Thymus (tissue), 14 donors: ENCODE measurements at places on chromosomes 6 and 20.

GRCh38 chr20:18154342-18154741 lies 16.7 kb downstream of the KAT14 start:
- no peak for DNase-seq

DNA sequence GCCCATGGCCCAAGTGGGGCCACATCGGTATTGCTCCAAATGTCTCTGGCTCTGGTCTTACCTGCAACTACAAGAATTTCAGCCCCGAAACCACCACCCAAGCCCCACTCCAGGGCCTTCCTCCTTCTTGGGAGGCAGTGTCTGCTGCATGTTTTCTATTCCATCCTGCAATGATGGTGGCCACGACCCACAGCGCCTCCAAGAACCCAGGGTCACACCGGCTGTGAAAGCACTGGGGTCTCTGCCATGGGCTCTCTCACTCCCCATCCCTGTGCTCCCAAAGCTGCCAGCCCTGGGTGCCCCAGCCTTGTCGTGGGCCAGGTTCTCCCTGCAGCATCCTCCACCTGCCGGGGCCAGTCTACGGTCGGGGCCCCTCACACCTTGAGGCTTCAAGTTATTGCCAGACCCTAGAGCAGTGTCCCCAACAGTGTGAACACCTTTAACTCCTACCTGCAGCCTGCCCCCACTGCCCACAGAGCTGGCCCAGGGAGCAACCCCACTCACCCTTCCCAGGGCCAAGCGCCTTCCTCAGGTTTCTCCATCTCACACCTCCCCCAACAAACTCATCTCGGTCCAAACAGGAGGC lies 115.4 kb downstream of the JPH2 start:
- DNase-seq, result no peak

DNA sequence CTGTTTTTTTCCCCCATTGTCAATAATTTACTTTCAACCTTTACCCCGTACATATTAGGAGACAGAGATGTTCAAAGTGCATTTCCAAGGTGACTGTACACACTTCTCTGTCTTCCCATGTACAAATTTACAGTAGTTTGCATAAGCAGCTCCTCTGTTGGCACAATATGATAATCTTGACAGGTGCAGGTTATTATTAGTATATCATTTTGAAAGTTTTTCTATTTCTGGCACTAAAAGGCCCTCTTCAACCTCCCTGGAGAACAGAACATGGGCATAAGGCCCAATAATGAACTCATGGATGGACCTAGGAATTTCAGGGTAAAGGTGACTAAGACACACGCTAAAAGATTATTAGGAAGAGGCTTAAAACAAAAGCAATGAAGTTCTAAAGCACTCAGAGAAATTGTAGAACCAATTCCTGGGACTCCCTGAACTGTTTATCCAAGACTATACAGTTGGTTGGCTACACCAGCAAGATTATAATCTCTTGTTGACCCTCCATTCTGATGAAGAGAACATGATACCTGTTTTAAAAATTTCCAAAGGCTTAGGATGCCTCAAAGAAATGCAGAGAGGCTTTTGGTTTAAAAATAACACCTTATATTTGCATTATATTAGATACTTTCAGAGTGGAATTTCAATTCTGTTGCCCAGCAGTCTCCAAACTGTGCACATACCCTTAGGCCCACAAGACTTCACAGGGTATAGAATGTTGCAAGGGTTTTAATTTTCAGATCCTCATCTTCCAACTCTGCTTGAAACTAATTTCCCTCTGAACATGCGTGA lies 1.1 kb downstream of the AIG1 start:
- DNase-seq, result no peak

GRCh38 chr20:59772373-59772705 lies 161.1 kb downstream of the SYCP2 start:
- DNase-seq, result no peak

GRCh38 chr6:156688620-156688971 lies 88.6 kb upstream of the ARID1B start:
- DNase-seq, result no peak

DNA sequence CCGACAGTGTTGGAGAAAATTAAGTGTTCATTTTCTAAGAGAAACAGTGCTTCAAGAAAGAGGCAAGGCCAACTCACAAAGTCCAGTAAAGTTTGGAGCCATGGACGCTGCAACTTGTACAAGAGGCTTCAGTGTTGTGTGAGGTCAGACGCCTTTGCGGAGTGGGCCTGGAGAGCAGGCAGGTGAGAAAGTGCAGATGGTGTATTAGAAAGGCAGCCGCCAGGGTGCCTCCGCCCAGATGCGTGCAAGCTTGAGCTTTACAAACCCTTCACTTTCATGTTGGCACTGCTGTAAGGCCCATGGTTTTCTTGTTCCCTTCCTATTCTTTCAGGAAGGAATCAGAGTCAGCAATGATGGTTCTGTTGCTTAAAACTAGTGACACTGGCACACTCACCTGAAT lies 25.4 kb upstream of the EXOC2 start:
- DNase-seq, result no peak

DNA sequence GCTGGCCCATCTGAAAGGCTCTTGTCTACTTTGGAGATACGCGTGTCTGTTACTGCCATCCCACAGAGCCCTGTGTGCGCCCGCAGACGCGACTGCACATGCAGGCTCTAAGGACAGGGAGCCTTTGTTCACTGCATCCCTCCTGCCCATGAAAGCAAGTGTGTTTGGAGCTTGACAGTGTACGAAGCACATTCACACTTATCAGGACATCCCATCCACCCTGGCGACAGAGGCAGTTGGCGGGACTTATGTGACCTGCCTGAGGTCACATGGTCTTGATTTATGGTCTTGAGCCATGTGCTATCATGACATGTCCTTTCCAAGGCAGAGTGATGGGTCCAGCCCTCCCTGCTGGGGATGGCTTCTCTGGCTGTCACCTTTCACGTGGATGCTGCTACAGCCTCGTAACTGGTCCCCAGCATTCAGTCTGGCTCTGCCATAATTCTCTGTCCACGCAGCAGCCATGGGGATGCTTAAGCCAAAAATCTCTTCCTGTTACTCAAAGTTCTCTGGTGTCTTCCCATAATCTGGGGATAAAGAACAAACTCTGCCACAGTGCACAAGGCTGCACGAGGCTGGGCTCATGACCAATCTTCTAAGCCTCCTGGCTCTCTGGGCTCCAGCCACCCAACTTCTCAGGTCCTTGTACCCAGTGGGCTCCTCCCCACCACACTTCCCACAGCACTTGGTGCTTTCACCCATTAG lies 36.3 kb upstream of the FAM83D start:
- no peak for DNase-seq

- DNase-seq, result no peak
These were observed 11.5 kb upstream of the IL20RA start for GRCh38 chr6:137056121-137056880.

DNA sequence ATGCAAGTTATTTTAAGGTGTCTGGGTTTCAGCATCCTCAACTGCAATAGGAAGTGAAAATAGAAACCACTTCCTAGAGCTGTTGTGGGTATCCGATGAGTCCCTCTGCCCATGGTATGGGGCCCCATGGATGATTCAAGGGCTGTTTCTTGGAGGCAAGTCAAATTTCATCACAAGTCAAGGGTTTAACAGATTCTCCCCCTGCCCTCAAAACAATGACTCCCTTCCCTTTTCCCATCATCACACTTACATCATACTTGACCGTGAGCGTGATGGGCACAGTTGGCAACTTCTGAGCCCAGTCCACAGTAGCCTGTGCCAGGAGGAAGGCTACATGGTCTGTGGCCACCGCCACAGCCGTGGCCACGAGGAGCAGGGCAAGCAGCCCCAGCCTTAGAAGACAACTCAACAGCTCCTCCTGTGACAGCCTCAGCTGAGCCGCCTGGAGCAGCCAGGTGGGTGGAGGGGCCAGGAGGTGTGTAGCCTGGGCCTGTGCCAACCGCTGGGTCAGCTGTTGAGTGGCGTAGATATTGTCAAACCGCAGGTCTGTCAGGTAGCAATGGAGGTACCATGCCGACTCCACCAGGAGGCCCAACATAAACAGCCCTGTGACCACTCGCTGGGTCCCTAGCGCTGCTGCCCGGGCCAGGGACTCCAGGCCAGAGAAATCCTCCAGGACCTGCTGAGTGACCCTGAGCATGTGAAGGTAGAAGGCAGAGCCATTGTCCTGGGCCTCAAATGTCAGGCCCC lies 5.2 kb downstream of the OCSTAMP start:
- DNase-seq, result peak; percentile 25

GRCh38 chr6:5610640-5611039 lies 349.3 kb downstream of the FARS2 start:
- DNase-seq, result no peak

- DNase-seq, result no peak
These were observed 47.3 kb downstream of the ZFAND3 start for GRCh38 chr6:37866590-37867507.

GRCh38 chr20:43545837-43546578 lies 12.8 kb upstream of the SGK2 start:
- no peak for DNase-seq

DNA sequence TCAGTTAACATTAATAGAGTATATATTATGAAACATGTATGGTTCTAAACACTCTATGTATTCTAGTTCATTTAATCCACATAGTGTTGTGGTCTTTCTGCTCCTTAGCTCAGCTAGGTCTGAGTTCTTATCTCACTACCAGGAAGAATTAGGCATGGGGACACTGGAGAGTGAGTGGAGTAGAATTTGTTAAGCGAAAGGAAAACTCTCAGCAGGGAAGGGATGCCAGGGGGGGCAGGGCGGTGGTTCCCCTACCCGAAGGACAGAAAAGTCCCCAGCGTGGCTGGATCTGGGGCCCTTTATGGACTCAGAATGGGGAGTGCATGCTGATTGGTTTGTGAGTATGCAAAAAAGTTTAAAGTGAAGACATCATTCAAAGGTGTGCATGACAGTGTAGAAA lies 727.5 kb downstream of the TBC1D32 start:
- no peak for DNase-seq

GRCh38 chr6:7108196-7108963 lies 619 bp downstream of the RREB1 start:
- DNase-seq, result no peak

DNA sequence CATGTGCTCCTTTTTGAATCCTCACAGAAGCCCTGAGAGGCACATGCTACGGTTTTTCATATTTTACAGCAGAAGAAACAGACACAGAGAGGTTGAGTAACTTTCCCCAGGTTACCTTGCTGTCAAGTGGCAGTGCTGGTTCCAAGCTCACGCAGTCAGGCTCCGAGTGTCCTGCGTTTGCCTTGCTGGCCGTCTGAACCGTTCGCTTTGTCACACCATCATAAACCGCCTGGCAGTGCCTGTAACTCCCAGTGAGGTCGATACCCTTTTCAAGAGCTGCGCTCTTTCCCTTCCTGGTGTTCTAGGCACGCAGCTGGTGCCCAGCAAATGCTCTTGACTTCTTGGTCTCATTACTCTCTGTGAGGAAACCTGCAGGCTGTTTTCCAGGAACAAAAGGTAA lies 31.3 kb upstream of the KCNG1 start:
- DNase-seq, result no peak

GRCh38 chr6:2589171-2589661 lies 161.5 kb downstream of the MYLK4 start:
- DNase-seq, result no peak

GRCh38 chr6:147716434-147716833 lies 207.9 kb downstream of the SAMD5 start:
- no peak for DNase-seq

DNA sequence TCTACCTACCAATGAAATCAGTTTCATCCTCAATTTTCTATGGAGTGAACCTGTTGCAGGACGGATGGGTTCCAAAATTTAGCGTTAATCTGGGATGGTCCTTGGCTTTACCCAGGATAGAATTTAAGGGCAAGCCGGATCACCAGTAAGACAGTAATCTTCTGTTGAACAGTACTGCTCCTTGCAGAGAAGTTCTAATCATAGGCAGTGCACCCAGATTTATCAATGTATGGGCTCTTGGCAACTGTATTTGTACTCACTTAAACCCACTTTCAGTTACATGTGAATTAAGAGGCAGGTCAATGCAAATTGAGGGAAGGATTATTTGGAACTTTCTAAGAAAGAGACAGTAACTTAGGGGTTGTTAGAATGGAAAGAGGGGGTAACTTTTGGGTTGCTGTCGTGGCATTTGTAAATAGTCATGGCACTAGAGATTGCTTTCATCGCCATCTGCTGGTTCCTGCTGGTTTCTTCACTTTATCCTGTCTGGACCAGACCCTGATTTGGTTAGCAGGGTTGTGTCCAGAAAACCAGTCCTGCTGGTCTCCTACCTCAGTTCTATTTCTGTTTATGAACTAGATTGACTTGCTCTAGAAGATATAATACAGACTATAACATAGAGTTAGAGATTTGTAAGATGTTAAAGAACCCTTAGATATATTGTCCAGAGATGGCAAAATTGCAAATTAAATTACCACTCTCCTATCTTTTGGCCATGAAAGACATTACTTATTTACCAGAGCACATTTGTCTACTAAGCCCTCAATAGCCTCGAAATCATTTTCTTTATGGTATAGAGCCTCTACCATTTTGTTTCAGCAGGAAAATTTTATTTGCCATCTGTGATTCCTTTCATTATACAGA lies 646.3 kb downstream of the UTRN start:
- DNase-seq, result peak; percentile 46

- DNase-seq, result no peak
These were observed 13.4 kb upstream of the FOXC1 start for GRCh38 chr6:1596088-1596852.

GRCh38 chr6:13375360-13375878 lies 47.1 kb upstream of the TBC1D7 start:
- no peak for DNase-seq

DNA sequence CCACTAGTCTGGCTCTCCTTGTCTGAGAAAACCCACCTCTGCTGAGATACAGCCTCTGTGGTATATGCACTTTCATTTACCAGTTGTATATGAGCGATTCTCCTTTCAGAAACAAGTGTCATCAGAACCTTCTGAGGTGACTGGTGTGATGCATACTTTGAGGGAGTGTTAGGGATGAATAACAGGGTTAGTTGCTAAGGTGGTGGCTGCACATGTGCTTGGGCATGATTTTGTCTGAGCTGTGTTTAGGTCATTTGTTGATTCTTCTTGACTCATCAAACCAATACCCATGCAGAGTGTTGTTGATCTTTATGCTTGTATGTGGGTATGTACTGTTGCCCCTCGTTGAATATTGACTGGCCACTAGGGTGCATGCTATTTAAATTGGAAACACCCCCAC lies 25.7 kb downstream of the DTD1 start:
- DNase-seq, result no peak

DNA sequence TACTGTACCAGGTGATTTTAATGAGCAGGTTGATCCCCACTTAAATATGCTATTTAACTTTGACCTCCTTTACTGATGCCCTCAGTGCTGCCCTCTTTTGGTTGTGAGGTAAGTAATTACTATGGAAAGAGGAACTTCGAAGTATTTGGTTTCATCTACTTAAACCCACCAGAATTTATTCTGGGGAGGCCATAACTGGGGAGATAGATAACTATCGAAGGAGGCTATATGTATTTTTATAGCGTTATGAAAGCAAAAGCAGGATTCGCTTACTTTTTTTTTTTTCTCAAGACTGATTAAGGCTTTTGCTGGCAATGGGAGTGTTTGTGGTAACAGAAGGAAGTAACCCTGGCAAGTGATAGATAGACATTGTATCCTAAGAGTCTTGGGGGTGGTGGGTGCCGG lies 168.9 kb upstream of the CENPW start:
- peak; percentile 13 for DNase-seq

GRCh38 chr6:75386050-75386770 lies 101.6 kb upstream of the TMEM30A start:
- DNase-seq, result no peak
